Stimulated activated CD8-positive, alpha-beta memory T cell treated with anti-CD3 and anti-CD28 coated beads, Interleukin-12 subunit alpha, Interleukin-12 subunit beta, amount 100 ng/mL, for 1 hour (primary cell): ENCODE measurements at places on chromosomes 3 and 15.

- DNase-seq: no peak
These were observed 376.5 kb downstream of the MECOM start for GRCh38 chr3:169286992-169287391.

GRCh38 chr3:97647441-97647982 lies 117.0 kb upstream of the ARL6 start:
- DNase-seq: no peak

DNA sequence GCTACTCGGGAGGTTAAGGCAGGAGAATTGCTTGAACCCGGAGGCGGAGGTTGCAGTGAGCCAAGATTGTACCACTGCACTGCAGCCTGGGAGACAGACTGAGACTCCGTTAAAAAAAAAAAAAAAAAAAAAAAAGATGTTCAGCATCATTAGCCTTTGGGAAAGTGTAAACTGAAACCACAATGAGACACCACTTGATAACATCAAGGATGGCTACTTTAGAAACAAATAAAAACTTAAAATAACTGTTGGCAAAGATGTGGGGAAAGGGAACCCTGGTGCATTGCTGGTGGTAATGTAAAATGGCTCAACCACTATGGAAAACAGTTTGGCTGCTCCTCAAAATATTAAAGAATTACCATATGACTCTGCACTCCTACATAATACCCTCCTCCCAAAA lies 1.9 kb downstream of the LEO1 start:
- DNase-seq: no peak

DNA sequence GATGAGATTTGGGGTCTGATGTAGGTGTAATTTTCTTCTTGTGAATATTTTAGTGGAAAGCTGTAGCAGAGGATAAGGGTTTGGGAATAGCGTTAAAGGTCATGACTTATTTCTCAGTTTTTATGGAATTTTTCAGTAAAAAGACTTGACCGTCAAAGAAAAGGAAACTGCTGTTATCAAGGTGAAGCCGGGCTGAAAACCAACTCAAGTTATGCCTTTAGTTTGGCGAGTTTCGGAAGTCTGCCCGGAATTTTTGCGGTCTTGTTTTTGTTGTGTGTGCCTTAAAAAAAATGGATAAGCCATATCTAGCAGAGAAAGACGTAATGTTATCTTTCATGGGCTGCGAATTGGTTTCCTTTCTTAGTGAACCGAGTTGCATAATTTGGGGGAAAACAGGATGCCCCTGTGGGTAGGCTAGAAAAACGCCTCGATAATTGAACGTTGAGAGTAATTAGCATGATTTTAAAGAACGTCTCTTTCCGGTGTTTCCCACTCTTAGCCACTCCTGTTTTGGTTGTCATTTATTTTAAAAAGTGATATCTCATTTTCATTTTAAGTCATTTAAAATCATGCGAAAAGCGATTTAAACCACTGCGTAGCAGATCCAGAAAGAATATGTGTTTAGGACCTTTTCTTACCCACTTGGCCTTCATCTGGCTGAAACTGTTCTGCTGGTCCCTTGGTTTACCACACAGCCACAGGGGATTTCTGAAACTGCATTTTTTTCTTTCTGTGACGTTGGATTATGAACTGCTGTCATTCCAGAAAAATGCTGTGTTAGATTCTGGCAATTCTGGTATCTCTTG lies 1.1 kb downstream of the NFKBIZ start:
- no peak for DNase-seq

GRCh38 chr3:159787794-159788205 lies 200.8 kb upstream of the IL12A start:
- no peak for DNase-seq

DNA sequence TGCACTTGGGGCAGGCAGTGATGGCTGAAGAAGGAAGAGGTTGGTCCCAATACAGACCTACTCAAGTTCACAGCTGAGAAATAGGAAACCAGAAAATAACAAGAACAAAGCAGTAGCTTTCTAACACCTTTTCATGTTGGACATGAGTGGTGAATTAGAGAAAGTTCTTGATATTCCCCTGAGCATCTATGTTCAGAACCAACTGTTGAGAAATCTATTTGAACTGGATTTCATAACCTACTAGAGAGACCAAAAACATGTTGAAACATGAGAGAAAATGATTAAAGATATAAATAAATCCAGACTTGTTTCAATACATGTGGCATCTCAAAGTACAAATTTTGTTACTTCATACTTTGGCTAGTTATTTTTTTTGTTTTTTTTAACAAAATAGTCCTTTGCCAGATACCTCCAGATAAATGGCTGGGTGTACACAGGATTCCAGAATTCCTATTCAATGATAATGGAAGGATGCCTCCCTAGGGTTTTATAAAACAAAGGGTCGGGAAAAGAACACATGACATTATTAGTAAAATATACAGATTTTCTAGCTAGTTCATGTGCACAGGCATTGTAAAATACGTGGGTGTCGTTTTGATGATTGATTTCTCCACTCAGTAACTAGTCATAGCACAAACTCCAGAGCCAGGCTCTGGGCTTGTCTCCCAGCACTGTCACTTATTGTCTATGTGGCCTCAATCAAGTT lies 34.4 kb upstream of the TNFSF10 start:
- DNase-seq: no peak

GRCh38 chr3:194768586-194768985 lies 82.9 kb downstream of the FAM43A start:
- DNase-seq: no peak

- DNase-seq: no peak
These were observed 39.2 kb downstream of the EPHB3 start for GRCh38 chr3:184600685-184601377.

GRCh38 chr3:69376731-69377130 lies 9.2 kb downstream of the FRMD4B start:
- no peak for DNase-seq
